ENCODE measurements at places on chromosomes 7 and 10.

DNA sequence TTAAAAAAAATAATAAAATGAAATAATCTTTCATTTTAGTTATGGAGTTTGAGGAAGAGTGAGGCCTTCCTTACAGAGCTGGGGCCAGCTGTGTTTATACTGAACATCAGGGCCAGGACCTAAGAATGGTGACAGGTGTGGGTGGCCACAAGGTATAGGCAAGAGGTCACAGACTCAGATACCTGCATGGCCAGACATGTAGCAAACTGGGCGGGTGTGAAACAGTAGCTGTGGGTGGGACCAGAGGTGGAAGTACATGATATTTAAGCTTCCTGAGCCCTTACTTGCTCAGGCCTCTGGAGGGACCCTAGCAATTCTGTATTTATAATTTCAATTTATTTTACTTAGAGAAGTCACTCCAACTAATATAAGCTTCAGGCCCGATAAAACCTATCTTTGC, 27.7 kb upstream of the CAMK1D start:
- DNase-seq, result no peak

DNA sequence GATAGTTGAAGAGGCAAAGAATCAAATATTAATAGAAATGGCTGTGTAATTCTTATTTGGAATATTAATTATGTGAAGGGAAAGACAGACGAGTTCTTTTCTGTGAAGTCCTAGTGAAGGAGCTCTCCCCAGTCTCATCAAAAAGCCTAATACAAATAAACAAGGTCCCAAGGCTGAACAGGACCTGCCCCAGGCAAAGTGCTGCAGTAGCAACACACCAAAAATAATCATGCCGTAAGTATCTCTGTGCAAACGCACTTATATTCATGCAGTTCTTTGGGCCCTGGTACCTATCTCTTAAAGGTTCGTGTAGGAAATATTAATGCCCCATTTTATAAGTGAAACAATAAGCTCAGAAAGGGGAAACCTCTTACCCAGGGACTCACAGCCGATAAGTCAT, 12.2 kb upstream of the CHST15 start:
- no peak for DNase-seq

- DNase-seq, result no peak
Observed at GRCh38 chr10:96321822-96322221, 17.6 kb downstream of the DNTT start.

- no peak for DNase-seq
Observed at GRCh38 chr7:140196361-140197217, 19.8 kb upstream of the KDM7A start.

DNA sequence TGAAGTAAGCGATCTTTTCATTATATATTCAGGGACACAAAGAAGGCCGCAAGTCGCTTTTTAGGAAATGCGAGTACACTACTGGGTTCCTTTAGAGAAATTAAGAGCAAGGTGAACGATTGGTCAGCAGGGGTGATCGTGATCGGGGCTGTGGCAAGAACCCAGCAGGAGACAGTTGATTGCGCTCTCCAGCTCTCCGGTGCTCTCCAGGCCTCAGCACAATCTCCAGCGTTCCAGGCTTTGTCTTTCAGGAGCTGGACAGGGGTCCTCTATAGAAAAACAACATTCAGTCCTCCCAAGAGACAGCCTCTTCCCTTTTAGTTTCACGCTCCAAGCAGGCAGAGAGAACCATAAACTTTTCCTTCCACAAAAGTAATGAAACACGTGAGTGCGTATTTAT, 170.5 kb upstream of the KLF6 start:
- no peak for DNase-seq

DNA sequence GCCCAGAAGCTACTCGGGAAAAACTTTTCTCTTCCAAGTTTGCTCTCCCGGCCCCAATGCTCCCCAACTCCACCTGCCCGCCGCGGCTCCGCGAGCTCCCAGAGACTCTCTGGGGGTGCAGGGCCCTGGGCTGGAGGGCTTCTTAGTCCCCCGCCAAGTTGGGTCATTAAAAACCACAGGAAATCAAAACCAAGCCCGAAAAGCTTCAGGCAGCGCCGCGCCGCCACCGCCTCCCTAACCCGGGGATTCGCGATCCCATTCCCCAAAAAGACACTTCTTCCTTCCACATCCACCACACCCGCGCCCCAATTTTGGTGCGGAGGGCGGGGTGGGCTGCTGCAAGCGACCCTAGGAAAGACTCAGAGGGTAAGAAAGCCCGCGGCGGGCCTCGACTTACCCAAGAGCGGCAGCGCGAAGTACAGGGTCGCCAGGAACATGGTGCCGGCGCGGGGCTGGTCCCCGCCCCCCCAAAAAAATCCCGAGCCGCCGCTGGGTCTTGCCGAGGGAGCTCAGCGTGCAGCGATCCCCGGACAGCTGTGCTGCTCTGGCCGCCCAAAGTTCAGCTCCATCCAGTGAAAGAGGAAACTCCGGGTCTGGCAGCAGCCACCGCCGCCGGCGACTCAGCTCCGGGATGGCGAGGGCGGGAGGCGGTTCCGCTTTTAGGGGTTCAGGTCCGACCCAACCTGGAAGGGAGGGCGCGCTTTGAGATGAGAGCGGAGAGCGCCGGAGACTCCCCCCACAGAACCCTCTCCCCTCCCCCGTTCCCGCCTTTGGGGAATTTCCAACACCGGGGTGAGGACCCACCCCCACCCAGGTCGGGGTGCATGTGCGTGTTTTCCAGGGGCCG, 1.2 kb downstream of the GFRA1 start:
- no peak for DNase-seq

DNA sequence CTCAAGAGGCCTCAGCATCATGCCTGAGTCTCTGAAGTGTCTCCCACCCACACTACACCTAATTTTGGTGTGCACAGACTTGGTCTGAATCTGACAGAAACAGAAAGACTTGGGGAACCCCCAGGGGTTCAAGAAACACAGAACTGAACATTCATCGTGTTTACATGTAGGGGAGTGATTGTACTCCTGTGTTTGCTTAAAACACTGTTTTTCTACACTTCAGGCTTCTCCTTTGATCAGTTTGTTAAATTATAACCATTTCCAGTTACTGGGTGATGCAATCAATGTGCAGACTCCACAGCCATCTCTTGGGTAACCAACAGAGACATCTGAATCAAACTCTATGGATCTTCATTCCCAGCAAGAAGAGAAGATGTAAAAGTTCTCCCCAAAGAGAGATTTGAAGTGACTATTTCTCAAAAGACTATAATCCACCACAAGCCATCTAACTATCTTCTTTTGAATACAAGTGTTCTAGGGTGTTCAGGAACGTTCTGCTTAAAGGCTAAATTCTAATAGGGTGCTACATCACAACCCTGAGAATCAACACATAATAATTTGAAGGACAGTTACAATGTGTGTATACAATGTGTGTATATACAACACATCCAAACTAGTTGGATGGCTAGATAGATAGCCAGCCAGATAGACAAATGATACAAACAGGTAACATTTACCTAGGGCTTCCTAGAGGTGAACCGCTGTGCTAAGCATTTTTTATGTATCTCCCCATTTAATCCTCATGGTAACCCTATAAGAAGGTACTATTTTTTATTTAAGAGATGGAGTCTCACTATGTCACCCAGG, 34.2 kb downstream of the DNAJC12 start:
- DNase-seq, result no peak

- DNase-seq, result no peak
Observed at GRCh38 chr7:47366211-47366610, 215.7 kb downstream of the TNS3 start.

- no peak for DNase-seq
Observed at GRCh38 chr7:55475855-55476803, 96.2 kb downstream of the VOPP1 start.

- DNase-seq, result no peak
Observed at GRCh38 chr10:59432207-59432900, 70.0 kb upstream of the FAM13C start.

GRCh38 chr10:27819781-27820531, 74.3 kb upstream of the MKX start:
- no peak for DNase-seq

GRCh38 chr10:66795866-66796265, 130.0 kb upstream of the LRRTM3 start:
- no peak for DNase-seq

- DNase-seq, result no peak
Observed at GRCh38 chr7:1459920-1460820, 900 bp upstream of the MICALL2 start.

- no peak for DNase-seq
Observed at GRCh38 chr7:92763636-92764423, 72.5 kb downstream of the CDK6 start.

- no peak for DNase-seq
Observed at GRCh38 chr10:115854740-115855435, 418.1 kb downstream of the GFRA1 start.

GRCh38 chr7:39554583-39555165, 11.5 kb upstream of the YAE1 start:
- no peak for DNase-seq

GRCh38 chr10:86105181-86105580, 261.4 kb downstream of the GRID1 start:
- DNase-seq, result no peak

DNA sequence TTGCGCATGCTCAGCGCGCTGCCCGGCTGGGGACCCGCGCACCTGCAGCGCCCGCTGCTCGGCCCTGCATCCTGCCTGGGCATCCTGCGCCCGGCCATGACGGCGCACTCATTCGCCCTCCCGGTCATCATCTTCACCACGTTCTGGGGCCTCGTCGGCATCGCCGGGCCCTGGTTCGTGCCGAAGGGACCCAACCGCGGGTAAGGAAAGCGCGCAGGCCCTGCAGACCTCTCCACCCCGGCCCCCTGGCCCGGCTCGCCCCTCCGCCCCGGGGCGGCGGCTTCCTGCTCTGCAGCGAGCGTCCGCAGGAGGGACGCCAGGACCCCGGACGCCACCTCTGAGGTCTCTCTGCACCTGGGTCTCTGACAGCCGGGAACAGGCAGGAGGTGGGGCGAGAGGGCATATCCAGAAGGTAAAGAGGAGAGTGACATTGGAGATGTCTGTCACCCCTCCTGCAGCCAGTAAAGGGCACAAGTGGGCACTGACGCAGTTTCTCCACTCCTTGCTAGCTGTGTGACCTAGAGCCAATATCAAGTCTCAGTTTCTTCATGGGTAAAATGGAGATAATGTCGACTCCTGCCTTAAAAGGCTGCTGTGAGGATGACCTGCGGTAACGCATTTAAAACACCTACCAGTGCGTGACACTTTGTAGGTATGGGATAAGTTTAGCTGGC, 338 bp downstream of the ATP6V0E2 start:
- no peak for DNase-seq

DNA sequence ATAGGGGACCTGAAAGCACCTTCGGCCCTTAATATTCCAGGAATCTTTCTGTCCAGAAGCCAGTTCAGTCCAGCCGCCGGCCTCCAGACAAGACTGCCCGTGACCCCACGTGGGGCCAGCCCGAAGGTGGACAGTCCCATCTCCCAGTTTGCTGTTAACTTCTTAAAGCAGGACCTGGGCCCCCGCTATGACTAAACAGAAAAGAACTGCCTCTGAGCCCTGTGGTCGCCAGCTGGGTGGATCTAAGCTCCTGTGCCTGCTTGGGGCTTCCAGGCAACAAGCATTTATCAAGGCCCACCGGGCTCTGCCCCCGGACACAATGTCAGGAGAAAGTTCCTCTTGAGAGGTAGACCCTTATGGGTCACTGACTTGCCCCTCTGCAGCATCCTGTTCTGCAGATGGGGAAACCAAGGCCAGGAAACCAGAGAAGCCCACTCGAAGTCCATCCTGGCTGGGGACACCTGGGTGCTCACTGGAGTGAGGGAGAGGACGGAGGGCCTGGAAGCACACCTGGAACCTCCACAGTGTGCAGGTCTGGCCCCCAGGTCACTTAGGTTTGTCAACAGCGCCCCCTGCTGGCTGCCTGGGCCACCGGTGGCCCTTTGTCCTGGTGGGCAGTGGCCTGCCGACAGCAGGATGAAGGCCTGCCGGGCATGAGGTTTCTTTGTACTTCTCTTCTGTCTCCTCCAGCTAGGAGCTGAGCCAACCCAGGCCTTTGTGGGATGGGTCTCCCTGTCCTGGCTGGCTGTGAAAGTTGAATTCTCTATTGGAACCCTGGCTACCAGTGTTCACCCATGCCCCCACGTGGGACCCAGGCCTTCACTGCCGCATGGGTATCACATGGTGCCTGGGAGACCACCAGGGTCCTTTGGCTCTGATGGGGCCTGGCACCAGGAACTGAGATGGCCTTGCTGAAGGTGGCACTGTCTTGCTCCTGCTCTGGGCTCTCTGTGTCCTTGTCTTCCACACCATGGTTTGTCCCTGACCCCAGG, 128.0 kb downstream of the ZMIZ1 start:
- DNase-seq, result no peak

DNA sequence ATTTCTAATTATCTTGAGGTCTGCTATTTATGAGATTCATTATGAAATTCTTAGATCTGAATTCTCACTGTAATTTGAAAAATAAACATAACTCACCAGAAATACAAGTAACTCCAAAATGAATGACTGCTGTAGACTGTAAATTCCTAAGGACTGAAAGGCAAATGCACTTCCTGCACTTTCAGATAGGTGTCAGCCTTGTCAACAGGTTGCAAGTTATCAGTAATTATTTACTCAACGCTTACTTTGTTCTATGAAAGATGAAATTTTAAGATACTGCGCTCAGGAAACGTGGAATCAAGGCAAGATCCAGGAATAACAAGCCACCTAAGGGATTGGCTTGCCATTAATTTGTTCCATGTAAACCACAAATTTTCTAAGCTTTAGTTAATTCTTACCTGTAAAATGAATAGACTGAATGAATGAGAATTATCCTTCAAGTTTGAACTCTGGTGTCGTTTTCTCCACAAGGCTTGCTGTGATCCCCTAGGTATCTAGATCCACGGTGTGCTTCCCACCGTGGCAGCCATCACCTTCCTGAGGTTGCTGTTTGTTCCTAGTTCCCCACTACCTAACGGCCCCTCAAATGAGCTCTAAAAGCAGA, 12.6 kb downstream of the DHX32 start:
- peak; percentile 42 for DNase-seq

GRCh38 chr7:98174334-98175259, 36.6 kb upstream of the BHLHA15 start:
- no peak for DNase-seq

DNA sequence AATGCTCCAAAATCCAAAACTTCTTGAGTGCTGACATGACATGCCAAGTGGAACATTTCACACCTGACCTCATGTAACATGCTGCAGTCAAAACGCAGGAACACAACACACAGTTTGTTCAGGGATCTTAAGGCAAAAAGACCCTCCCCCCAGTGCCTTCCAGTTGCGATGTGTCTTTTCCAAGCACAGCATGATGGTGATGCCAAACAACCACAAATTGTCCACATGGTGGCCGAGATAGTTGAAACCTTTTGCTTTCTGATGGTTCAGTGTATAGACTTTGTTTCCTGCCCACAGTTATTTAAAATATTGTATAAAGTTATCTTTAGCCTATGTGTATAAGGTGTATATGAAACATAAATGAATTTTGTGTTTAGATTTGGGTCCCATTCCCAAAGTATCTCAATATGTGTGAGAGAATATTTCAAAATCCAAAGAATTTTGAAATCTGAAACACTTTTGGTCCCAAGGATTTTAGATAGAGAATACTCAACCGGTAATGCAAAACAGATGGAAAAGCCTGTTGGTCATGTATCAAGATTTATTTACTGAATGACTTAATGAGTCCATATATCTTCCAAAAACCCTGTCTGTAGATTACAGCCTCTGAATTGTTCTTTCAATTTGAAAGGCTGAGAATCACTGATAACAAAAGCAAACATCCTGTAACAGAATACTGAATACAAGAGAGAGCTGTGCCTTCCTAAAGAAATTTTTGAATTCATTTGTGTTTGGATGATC, 93.4 kb upstream of the OIT3 start:
- DNase-seq, result peak; percentile 42

GRCh38 chr10:123926401-123927264, 35.0 kb upstream of the CPXM2 start:
- no peak for DNase-seq

- no peak for DNase-seq
Observed at GRCh38 chr7:132406039-132406438, 170.2 kb downstream of the PLXNA4 start.

GRCh38 chr7:33191340-33191739, 62.0 kb downstream of the BBS9 start:
- DNase-seq, result no peak

Data from glomerular endothelial cell (primary cell).